ENCODE measurements at places on chromosomes 5 and 9.

DNA sequence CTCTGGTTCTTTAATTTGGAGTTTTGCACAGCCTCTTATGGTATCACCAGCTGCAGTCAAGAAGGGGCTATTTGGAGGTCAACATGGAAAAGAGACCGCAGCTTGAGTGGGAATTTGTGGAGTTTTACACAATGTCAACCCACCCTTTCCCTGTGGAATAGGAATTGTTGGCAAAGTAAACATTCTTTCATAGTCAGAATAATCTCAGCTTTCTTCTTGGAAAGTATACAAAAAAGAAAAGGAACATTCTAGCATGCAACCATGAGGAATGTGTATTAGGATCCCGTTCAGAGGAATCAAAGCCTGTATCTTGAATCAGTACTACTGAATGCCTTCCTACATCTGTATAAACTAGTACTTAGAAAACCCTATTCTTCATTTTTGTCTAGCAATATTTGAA, 107.6 kb downstream of the LURAP1L start:
- DNase-seq: no peak

GRCh38 chr9:98010445-98010844, 27.3 kb downstream of the ANP32B start:
- DNase-seq: no peak

DNA sequence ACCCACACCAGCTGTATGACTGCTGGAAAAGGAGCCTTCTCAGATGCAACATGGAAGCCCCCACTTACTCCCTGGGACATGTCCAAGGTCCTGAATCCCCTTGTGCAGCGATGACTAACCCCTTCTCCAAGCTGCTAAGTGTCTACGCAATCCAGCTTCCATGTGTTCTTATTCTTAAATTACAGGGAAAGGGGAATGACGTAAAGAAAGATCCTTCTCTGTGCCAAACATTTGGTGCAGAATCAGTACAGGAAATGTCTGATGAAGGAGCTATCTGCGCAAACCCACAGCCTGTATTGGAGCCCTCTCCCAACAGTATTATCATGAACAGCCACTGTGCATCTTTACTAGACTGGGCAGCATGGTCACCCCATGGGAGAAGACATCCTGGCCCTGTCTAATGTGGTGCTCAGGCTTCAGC, 183.2 kb downstream of the FRMD3 start:
- no peak for DNase-seq

DNA sequence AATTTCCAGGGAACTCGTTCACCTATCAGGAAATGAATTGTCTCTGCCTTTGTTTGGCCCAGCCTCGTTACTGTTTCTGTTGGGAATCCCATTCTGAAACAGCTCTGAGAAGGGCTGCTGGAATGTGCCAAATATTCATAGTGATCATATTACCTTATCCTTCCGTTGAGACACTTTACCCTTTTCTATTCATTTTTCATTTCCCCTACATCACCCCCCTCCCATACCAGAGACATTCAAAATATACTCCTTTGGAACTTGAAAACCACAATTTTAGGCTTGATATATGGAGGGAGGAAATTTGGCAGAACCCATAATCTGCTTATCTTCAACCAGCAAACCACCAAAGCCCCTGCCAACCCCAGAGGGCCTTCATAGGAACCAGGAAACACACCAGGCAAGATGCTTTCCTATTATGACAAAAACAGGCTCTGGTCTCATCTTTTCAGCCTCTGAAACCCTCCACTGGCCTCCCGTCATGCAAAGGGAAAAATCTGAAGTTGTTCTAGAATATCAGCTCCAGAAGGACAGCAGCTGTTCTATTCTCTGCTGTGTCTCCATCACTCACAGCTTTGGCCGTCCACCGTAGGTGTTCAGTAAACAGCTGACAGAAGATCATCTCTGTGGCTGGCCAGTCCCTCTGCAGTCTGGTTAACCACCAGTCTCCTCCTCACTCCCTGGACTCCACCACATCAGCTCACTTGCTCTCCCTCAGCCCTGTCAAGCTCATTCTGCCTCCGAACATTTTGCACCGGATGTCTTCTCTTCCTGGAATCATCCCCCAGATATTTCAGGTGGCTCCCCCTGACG, 217.2 kb upstream of the WWC1 start:
- no peak for DNase-seq

GRCh38 chr9:70607926-70608325, 193.5 kb upstream of the KLF9 start:
- DNase-seq: no peak
